ENCODE measurements at places on chromosomes 2 and 18.

DNA sequence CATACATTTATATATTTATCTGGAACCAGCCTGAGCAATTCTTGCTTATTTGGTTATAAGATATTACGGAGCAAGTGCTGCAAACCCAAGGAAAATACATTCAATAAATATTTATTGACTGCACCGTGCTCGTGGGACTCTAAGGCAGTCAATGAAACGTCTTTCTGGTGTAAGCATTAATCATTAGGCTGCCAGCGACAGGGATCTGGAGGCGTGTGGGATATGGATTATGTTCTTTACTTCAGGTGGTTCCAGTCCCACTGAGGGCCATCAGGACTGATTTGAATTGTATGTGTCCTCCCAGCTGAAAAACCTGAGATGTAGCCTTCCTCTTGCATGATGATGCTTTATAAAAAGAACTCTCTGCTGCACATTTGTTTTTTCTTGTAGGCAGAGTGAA is 75.4 kb downstream of the TACR1 start:
- DNase-seq, result no peak

DNA sequence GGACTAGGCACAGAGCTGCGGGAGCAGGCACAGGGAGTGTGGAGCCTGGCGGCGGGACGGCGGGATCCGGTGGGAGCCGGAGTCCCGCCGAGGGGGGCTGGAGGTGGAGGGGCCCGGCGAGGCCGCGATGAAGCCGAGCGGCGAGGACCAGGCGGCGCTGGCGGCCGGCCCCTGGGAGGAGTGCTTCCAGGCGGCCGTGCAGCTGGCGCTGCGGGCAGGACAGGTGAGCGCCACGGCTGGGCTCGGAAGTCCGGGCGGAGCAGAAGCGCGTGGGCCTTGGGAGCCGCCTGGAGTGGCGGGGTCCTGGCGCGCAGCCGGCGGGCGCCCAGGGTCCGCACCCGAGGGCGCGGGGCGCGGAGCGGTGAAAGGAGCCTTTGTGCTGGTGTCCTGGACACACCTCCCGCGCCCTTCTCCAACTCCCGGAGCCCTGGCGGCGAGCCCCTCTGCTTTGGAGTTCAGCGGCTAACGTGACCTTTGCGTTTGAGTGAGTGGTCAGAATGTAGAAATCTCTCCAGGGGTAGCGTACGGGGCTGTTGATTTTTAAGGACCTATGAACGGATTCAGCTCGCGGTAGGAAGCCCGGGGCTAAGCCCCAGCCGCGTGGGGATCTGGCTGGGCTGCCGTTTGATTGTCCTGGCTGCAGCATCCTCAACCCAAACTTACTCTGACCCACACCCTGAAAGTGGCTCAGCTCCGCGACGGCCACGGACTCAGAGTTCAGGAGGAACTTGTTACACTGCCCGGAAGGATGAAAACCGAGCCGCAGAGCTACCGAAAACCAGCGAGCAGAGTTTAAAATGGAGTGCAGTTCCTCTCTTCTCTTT is 448 bp downstream of the IMPA2 start:
- no peak for DNase-seq

GRCh38 chr2:217817466-217818292 is 185.1 kb downstream of the TNS1 start:
- DNase-seq, result no peak

DNA sequence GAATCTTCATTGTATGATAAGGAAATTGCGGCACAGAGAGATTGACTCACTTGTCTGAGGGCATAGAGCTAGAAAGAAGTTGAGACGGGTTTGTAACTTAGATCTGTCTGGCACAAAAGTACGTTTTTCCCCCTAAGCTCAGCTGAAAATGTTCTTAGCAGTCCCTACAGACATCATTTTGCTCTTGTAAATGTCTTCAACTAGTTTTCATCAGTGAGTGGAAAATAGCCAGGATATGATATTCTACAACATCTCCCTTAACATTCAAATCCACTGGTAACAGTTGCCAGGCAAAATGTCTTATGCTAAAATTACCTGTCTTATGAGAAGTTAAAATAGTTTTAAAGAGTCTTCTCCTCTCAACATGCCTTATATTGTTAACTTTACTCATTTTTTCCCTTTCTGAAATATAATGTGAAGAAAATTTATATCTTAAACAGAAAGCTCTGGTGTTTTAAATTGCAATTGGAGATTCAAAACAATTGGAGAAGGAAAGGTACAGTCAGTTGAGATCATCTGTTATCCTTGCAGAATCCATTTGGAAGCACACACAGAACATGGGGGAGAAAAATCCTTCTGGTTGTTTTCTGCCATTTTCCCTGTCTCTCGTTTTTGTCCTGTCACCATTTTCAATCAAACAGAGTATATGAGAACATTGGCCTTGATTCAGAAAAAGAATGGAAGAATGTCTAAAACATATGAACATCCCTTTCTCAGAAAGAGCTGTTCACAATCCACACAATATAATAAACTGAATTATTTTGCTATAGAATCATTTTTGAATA is 255.0 kb downstream of the TRIB2 start:
- DNase-seq, result no peak

GRCh38 chr18:13530033-13530878 is 196.1 kb downstream of the FAM210A start:
- no peak for DNase-seq

DNA sequence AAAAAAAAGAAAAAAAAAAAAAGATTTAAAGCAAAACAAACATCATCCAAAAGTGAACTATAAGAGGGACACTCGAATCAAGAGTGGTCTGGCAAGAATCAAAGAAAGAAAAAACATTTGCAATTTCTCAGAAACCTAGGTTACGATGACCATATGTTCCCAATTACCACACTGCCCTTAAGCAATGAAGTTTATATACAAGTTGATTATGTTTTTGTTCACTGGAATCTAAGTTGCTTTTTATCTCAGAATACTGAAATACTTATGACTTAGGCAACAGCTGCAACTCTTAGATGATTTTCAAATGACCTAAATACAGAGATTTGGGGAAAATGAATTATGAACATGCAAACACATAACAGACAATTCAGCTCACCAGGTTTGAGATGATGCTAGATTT is 597.1 kb upstream of the CHAC2 start:
- DNase-seq, result no peak

GRCh38 chr2:60550178-60550983 is 3.1 kb downstream of the BCL11A start:
- no peak for DNase-seq

GRCh38 chr2:104408266-104408665 is 445.6 kb upstream of the POU3F3 start:
- DNase-seq, result no peak

DNA sequence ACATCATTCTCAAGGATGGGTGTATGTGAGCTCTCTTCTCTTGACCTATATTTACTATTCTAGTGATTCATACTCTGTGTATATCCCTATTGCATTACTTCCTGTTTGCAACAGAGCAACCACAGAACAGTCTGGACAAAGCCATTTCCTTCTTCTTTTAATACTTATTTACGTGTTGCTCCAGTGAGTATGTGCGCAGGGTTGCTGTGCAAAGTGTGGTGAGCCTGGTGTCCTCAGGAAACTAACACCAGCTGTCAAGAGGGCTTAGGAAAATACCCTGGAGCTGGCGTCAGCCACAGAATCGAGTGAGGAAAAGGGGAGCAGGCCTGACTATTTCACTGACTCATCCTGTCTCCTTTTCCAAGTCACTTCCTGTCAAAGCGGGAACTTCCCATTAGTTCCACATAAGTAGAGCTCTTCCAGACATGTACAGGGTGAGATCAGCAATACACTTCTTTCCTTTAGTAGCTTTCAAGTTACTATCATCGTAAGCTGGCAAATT is 214.1 kb upstream of the COPS8 start:
- DNase-seq, result no peak

GRCh38 chr2:54589340-54590215 is 133.5 kb downstream of the SPTBN1 start:
- no peak for DNase-seq

DNA sequence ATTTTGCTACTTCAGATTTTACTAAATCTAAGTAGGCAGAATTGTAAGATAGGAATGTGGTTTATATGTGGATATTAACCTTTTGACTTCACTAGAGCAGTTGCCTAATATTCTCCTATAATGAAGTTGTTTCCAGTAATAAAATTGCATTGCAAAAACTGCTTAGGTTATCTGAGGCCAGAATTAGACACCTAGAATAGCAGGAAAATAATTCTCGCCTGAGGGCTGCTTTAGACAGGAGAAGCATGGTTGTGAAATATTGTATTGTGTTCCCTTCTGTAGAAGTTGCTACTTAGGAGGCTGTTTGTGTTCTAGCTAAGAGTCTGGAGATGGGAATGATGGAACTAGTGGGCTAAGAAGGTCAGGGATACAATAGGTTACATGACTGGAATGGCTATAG is 146.3 kb downstream of the PLCL1 start:
- DNase-seq, result no peak

DNA sequence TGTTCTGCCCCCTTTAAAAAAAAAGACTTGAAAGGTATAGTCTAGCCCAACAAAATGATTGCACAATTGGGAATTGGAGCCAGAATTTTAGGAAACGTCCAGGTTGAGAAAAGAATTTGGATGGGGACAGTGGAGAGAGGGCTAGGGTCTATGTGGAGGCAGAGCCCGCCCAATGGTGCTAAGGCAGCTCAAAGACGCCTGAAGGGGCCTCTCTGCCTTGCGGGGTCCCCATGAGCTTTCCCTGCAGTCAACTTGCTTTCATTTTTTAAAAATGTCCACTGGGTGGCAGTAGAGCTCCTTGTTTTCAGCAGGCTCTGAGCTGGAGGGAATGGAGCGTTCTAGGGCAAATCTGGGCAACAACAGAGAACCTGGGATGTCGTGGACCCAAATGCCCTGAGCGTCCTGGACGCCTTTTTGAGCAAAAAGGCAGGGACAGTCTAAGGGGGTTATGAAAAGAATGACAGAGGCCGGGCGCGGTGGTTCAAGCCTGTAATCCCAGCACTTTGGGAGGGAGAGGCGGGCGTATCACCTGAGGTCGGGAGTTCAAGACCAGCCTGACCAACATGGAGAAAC is 40.2 kb upstream of the ITM2C start:
- no peak for DNase-seq

GRCh38 chr2:11656671-11657101 is 13.3 kb downstream of the NTSR2 start:
- DNase-seq, result no peak

DNA sequence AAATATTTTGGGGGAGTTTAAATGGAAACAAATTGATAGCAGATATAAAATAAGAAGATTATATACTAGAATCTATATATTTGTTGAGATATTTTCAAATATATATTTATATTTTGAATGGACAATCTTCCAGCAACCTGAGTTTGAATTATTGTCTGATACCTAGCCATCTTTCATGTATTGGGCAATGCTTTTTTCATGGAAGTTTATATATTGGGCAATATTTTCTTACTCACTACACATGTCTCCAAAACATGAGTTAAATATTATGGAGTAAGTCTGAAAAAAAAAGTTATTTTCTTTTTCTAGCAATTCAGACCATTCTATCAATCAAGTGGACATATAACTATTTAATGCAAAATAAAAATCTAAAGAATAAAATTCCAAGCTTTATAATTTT is 295.2 kb downstream of the NYAP2 start:
- DNase-seq, result no peak

- no peak for DNase-seq
These were observed 55.5 kb downstream of the MAP4K4 start for GRCh38 chr2:101752716-101753616.

GRCh38 chr2:111626865-111627163 is 257.2 kb downstream of the ANAPC1 start:
- DNase-seq, result no peak

DNA sequence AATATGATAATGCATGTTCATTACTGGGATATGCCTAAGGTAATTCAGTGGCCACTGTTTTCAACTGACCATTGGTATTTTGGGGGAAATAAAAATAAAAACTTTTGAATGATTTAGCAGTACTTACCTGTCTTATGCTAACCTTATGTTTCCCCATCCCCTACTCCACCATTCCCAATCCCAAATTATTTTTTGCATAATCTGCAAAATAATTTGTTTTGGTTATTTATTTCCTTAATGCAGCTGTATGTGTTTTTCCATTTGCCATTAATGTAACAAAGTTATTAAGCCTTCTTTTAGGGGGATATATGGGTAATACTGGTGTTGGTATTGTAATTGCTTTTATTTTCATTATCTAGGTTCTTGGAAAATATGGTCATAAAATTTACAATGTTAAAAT is 213.9 kb upstream of the GULP1 start:
- DNase-seq, result no peak

DNA sequence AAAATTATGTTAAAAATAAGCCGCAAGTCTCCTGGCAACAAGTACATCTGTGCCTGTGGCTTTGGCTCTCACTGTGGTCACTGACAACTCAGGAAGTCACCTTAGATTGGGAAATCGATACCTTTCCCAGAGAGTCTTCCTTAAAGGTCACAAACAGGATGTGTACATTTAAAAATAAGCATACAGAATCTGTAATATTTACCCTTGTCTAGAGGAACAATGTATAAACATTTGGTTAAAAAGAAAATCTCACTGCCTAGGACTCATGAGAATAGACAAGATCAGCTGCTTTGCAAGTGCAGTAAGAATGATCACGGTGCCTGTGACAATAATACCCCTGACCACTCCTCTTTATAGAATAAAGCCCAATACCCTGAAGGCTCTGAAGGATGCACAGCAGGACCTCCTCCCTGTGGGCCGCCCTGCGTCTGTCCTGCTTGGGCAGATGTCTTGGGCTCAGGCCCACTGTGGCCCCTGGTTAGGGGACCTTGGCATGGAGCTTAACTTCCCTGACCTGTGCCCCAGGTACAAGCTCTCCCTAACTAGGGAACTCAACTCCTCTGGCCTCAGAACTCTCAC is 98.0 kb upstream of the MGAT4A start:
- DNase-seq, result no peak

DNA sequence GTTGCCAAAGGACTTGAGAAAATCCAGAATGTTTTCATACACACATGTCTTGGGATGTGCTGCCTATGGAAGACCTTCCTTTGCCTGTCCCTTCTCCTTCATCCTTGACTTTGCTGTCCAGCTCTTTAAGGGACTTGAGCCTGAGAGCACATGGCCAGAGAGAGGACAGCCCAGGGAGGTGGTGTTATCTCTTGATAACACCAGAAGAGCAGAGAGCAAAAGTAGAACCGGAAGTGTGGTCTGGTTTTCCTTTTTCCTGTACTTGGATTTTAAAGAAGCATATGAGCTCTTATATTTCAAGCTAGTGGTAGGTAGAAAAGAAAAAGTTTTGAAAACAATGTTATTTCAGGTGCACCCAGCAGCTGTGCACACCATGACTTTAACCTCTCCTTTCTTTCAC is 94.1 kb upstream of the ZNF532 start:
- no peak for DNase-seq

- DNase-seq, result no peak
These were observed 70.5 kb downstream of the ID2 start for GRCh38 chr2:8752385-8752784.

DNA sequence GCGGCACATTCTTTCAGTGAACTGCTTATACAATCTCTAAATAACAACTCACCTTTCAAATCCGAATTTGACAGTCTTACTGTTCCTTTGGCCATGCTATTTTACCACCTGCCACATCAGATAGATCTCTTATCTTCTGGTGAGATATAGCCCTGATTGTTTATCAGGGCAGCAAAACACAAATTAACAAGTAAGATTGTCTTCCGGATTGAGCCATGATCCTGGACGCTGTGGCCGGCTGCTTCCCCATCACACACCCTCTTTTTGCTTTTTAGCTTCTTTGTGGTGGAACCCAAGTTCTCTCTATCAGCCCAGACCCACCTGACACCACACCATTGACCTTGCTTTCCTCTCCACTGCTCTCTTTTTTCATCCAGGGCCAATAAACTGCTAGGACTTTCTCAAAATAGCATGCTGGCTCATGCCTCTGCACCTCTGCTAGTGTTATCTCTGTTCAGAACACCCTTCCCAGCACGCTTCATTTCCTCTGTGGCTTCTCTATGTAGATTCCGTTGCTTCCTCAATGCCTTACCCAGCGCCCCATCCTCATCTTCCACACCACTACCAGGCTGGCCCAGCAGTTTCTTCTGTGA is 111.8 kb upstream of the CNTNAP5 start:
- no peak for DNase-seq

Measured in stimulated activated CD8-positive, alpha-beta memory T cell treated with anti-CD3 and anti-CD28 coated beads, Interleukin-4, amount 100 ng/mL, for 1 hour (primary cell).